ENCODE measurements at places on chromosomes 6 and 20.

GRCh38 chr20:43983359-43983758 is 68.7 kb downstream of the TOX2 start:
- DNase-seq, result no peak

- peak; percentile 73 for DNase-seq
These were observed 1.9 kb upstream of the FUCA2 start for GRCh38 chr6:143513410-143513809.

GRCh38 chr20:16662467-16662866 is 67.4 kb upstream of the SNRPB2 start:
- DNase-seq, result no peak

GRCh38 chr6:91539456-91539855 is 952.6 kb upstream of the MAP3K7 start:
- no peak for DNase-seq

DNA sequence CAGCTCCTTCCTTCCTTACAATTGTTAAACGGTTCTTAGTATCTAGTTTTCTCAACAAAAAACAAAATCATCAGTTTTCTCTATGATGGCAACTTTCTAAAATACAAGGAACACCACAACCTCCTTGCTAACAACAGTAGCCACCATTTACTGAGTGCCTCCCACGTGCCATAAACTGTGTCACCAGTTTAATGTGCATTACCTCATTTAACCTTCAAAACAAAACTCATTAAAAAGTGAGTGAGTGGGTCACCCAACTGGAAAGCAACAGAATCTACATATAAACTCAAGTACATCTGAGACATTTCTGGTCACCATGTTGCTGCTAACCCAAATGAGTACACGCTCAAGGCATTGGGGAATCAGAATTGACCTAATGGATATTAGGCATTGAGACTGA is 11.0 kb downstream of the RTN4IP1 start:
- DNase-seq, result no peak

- DNase-seq, result no peak
These were observed 227.1 kb downstream of the SLC35F1 start for GRCh38 chr6:118134206-118134605.

DNA sequence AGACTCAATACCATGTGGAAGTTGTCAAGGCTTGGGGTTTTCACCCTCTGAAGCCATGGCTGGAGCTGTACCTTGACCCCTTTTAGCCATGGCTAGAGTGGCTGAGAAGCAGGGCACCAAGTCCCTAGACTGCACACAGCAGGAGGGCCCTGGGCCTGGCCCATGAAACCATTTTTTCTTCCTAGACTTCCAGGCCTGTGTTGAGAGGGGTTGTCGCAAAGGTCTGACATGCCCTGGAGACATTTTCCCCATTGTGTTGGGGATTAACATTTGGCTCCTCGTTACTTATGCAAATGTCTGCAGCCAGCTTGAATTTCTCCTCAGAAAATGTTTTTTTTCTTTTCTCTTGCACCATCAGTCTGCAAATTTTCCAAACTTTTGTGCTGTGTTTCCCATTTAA is 196.4 kb downstream of the SLC16A10 start:
- no peak for DNase-seq

DNA sequence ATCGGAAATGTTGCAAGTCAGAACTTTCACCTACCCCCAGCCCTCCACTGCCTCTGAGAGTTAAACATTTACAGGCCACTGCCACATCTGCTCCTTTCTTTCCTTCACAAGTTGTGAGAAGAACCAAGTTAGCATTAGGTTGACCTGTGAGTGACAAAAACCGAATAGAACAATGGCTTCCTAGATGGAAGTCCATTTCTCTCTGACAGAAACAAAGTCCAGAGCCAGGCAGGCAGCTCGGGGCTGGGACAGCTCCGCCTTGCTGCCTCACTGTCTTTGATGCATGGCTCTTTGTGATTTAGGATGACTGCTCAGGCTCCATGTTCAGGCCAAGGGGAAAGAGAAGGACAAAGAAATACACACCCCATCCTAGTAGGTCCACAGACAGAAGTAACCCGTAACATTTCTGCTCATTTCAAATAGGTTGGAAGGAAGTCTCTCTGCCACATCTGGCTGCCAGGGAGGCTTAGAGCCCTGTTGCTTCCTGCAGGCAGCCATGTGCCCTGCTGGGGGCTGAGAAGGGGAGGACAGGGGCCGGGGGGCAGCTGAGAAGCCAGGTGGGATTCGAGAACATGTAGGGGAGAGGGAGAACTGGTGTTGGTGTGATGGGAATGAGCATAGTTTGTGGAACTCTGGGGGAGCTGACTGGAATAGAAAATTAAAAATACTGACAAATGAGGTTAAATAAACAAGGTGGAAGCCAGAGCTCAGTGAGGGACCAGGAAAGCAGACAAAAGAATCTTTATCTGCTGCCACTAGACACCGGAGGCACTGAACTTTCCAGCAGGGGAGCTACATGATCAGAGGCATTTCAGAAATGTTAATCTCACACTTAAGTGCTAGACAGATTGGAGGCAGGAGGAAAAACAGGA is 19.5 kb upstream of the IER3 start:
- DNase-seq, result peak; percentile 86

GRCh38 chr20:8218861-8219260 is 86.8 kb downstream of the PLCB1 start:
- no peak for DNase-seq

GRCh38 chr6:45423111-45423823 is 45.5 kb upstream of the SUPT3H start:
- DNase-seq, result no peak

GRCh38 chr6:80622641-80623040 is 516.2 kb downstream of the BCKDHB start:
- no peak for DNase-seq

DNA sequence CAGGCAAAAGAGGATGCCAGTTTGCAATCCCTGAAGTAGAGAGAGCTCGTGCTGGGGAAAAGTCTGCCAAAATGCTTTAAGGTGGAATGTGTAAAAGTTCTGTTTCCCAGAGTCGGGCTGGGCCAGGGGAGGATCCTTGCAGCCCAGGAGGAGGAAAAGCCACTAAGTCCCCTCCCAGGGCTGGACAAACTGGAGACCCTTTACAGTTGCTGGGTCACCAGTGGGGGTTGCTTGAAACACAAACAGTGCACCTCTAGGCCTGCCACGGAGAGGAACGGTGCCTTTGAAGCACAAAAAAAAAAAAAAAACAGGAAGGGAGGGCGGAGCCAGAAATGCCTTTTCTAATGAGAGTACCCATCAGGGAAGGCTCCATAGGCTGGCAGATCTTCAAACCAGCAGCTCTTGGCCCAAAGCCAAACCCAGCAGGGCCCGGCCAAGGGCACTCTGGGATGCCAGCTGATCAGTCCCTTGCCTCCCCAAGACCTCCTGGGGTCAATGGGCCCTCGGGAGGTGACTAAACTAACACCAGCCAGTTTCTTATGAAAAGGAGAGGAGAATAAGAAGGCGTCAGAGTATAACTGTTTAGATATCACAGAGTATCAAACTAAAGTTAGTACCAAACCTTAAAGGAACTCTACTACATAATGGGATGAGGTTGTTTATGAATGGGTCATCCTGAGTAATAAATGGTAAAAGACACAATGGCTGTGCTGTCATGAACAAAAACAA is 23.7 kb downstream of the HLA-A start:
- DNase-seq, result peak; percentile 75

GRCh38 chr6:153787341-153787606 is 251.8 kb upstream of the OPRM1 start:
- no peak for DNase-seq

DNA sequence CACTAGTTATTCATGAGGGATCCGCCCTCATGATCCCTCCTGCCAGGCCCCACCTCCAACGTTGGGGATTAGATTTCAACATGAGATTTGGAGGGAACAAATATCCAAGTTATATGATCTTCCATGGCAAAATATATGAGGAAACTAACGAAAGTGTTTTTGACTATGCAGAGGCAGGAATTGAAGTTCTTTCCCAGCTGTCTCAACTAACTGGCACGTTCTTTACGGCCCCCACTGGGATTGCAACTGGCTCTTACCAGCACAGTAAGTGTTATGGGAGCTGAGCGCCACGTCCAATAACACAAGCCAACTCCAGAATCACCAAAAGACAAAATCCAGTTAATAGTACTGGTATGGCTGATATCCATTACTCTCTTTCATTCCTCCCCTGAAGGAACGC is 66.6 kb downstream of the ECT2L start:
- DNase-seq, result no peak

DNA sequence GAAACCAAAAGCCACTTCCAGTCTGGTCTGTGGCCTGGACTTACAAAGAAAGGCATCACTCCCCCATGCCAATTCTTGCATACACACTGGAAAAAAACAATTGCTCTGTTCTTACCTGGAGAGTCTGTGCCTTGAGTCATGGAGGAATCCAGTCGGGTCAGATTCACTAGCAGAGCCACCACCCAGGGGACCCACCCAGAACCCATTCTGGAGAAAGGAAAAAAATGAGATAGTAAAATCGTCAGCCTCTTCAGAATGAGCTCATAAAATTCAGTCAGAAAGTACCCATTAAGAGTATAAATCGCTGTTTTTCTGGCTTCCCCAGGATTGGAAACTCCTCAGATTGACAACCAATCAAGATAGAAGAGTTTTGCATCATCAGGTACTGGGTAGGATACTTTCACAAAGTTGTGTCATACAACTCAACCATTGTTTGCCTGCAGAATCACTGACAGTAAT is at the start of gene HLA-DOB:
HLA-DOB (minus strand) TSS at position 257 of the 459 bp plus-strand sequence; CDS start at position 206, 51 bp downstream.
- no peak for DNase-seq

DNA sequence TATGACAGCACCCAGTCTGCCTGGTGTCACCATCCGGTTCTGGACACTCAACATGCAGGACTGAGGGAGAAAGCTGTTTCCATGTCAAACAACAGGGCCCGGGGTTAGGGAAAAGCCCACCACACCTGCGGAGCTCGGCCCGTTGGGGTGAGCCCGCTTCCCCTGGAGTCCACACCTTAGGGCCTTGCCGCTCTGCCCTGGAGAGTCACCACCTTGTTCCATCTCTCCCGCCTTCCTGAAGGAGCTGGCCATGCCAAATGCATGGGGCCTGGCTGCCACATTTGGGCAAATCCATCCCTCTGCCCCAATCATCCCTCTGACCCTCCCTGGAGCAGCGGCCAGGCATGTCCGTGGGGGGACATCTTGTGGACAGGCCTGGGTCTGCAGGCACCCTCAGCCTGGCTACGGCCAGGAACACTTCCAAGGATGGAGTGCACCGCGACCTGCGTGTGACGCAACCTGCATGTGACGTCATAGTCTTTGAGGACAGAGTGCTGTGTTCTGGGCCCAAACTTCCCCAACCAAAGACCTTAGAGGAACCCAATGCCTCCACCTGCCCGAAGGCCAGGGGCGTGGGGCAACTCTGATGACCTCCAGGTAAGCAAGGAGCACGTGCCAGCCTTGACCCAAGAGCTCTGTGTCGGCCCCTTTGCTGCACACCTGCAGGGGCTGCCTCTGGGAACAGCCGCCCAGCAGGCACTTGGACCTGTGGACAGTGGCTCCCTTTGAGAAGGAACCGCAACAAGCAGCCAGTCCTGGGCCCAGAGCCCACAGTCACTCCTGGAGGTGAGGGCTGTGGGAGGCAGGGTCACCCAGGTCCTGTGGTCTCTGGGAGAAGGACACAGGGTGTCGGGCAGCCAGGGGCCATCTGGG is 1.7 kb downstream of the CABLES2 start:
- no peak for DNase-seq

DNA sequence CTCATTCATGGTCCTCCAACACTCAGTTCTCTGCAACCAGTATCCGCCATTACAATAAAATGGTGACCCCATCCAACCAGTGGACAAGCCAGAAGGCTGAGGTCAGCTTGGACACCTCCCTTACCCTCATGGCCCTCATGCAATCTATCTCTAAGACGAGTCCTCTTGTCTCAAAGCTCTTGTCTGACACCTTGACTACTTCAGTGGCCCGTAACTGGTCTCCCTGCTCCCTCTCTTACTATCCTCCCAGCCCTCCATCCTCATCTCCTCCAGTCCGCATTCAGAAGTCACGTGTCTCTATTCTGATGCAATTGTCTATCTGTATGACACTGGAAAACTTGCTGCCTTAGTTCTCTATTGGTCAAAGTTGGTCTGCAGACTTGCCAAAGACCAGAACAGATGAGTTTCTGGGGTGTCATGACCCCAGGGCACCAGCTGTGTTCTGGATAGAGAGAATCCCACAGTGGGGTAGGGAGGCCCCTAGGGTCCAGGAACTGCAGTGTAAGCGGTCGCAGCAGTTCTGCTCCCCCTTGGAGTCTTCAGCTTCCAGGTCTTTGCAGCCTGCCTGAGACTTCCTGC is 59.6 kb upstream of the RNF24 start:
- DNase-seq, result no peak

DNA sequence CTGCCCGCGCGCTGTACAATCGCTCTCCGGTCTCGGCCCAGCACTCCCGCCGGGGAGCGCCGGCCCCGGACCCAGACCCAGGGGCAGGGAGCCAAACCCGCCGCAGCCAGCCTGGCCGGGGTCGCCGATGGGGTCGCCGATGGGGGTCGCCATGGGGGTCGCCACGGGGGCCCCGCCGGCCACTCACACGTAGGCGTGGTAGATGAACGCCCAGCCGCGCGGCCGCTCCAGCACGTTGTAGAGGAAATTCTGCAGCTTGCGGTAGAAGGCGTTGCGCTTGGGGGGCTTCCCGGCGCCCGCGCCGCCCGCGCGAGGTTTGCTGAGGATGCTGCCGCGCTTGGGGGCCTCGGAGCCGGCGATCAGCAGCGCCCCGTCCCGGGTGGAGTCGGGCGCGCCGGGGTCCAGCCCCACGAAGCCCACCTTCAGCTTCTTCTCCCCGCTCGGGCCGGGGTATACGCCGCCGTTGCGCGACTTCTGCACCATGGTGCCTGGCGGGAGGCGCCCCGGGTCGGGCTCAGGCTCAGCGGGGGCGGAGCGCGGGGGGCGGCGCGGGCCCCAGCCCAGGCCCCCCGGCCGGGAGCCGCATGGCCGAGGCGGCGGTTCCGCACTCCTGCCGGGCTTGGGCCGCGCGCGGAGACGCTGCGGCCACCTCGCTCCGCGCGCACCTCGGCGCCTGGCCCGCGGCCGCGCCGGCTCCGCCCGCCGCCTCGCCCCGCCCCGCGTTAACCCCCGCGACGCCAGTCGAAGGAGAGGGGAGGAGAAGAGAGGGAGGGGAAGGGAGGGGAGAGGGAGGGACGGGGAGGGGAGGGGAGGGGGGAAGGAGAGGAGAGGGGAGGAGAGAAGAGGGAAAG is at the start of gene KCNQ2:
KCNQ2 (minus strand) TSS at position 675 of the 851 bp plus-strand sequence; CDS start at position 483, 192 bp downstream.
- no peak for DNase-seq

DNA sequence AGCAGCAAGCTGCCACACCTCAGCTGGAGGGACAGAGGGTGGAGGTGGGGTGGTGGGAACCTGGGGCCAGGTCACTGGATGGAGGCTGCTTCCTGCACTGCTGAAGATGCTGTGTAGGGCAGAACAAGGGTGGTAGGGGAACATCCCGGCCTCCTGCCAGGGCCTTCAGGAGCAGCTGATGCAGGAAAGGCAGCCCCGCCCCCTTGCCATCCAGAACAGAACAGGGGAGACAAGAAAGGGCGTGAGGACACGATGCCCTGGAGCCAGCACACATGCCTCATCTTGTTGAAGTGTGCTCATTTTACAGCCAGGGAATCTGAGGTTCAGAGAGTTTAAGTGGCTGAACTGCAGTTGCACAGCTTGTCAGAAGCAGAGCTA is 43.1 kb upstream of the PHACTR3 start:
- no peak for DNase-seq

DNA sequence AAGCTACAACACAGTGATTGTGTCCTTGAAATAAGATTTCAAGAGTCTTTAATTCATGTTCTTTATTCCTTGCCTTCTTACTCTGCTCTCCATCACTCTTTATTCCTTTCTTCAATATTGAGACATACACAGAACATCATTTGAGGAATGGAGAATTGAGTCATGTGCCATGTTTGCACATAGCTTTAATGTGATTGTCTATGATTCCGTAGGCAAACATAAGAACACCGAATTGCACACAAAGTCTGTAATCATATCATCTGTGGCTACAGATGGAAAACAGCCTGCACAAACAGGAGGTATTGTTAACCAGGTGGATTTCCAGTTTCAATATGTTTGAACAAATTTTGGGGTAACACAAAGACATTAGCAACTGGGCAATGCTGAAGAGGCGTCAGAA is 571.6 kb upstream of the GJE1 start:
- DNase-seq, result peak; percentile 85
